ENCODE measurements at places on chromosomes 1 and 21. TPM values are rescaled to one million over a fixed set of nuclear protein-coding genes. Genes with fewer than 3 reads are reported as not detected.

The LIN28A gene
- not detected for polyA plus RNA-seq

The CC2D1B gene
- 17.3 TPM for polyA plus RNA-seq

The LEPR gene
- polyA plus RNA-seq: 0.55 TPM

The WNT9A gene
- polyA plus RNA-seq: 1.6 TPM

The IQGAP3 gene
- 11.3 TPM for polyA plus RNA-seq

The LRRIQ3 gene
- 0.75 TPM for polyA plus RNA-seq

The MTARC2 gene
- polyA plus RNA-seq: 2.1 TPM

The MPZL1 gene
- 86.1 TPM for polyA plus RNA-seq

The S100A8 gene
- polyA plus RNA-seq: 6.2 TPM

All from foreskin keratinocyte (primary cell).